ENCODE measurements at places on chromosomes 1 and 21.

GRCh38 chr1:229984310-229984991 lies 82.6 kb upstream of the GALNT2 start:
- DNase-seq, result no peak

DNA sequence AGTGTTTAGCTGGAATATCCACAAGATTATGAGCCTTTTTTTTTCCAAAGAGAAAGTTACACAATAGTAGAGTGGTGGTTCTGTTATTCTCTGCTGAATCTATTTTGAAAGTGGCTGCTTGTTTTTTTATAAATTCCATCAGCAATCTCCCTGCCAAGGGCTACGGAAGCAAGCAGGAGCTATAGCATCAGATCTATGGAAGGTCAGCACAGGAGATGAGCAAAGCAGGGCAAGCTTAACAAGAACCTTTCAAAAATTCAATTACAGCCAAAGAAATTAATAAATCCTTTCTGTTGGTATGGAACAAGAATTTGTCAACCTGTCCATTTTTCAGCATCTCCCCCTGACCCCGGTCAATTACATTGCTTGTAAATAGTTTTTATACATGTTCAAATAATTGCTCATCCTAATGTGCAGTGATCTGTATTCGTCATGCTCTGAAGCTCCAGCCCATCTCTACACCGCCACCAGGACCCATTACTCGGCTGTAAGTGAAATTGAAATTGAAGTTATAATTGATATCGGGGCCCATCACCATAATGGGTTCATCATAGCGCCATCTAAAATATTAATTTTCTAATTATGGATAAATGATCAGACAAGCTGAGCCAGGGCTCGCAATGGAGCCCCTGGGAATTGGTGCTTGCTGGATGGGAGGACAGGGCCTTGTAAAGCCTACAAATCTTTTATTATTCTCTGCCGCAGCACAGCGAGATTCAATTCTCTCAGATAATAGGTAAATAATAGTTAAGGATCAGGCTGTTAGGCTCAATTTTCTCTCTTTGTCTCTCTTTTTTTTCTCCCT lies 215.1 kb downstream of the ATG4C start:
- no peak for DNase-seq

- DNase-seq, result no peak
Observed at GRCh38 chr1:244241438-244241837, 190.4 kb downstream of the ZBTB18 start.

DNA sequence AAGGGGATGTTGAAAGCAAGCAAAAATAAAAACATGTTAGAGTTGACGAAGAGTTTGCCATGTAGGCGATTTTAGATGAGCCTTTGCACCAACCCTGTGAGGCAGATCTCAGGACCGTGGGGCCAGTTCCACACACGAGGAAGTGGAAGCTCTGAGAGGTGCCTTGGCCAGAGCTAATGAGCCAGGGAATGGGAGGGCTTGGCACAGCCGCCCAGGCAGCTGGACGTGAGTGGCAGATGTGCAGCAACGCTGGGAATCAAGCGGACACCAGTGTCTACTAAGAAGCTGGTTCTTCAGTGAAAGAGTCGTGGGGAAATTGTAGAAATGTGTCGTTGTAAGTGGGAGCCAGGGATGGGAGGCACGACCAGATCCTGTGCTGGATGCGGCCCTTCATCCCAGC lies 58.9 kb upstream of the COL6A1 start:
- DNase-seq, result peak; percentile 39

DNA sequence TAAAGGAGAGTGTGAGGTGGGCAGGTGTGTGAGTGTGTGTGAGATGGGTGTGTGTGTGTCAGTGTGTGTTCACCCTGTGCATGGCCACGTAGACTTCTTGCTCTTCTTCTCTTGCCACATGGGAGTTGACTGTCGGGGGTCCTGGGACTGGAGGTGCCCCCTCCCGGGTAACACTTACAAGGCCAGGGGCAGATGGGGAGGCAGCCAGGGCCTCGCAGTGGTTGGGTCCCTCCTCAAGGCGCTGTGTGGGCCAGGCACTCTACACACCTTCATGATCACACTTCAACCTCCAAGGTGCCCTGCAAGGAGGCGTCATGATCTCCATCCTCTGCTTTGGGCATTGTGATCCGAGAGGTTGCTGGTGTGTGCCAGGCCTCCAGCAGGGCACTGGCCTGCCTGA lies 2.3 kb downstream of the PLA2G2F start:
- no peak for DNase-seq

DNA sequence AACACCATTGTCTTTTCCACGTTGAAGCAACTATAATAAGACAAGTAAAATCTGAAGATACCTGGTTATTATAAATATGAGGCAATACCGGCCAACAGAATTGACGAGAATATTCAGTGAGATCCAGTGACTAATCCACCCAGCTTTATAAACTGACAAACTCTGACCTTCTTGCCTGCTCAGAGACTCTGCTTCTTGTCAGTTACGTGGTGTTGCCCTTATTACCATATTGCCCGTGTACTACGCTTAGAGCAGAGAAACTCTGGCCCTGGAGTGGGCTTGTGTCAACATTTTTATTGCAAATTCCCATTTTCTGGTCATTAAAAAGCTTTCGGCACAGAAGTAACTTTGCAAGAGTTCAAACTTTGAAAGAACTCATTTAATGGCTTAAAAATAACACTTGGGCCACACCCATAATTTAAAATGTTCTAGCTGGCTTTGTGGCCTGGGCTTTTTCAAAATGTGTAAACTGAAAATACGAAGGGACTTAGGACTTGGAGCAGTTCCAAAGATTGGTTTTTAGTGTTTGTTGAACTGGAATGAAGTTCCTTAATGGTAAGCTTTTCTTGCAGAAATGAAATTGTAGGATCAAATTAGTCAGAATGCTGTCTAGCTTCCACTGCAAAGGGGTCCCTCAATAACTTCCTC lies 266.2 kb downstream of the LMO4 start:
- DNase-seq, result no peak

DNA sequence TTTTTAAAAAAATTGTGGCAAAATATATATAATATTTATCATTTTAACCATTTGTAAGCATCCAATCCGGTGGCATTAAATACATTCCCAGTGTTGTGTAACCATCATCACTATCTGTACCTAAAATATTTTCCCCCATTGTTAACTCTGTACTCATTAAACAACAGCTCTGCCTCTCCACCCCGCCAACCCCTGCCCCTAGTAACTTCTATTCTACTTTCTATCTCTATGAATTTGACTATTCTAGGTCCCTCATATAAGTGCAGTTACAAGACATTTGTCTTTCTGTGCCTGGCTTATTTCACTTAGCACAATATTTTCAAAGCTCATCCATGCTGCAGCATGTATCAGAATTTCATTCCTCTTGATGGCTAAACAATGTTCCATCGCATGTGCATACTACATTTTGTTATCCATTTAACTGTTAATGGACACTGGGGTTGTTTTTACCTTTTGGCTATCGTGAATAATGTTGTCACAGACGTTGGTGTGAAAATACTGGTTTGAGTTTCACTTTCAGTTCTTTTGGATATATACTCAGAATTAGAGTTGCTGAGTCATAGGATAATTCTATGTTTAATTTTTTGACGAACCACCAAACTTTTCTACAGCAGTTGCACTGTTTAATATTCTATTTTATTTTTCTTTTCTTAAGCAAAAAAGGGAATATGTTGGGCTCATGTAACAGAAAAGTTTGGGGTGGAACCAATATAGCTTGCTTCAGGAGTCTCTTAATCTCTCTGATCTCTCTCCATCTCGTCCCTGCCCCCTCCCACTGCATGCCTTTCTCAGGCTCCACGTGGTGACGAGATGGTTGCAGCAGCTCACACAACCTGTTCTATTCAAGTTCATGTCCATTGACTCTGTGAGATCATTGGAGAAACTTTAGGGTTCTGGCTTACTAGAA lies 25.2 kb upstream of the RCAN1 start:
- DNase-seq, result no peak

GRCh38 chr1:234746798-234747196 lies 136.8 kb upstream of the IRF2BP2 start:
- no peak for DNase-seq

DNA sequence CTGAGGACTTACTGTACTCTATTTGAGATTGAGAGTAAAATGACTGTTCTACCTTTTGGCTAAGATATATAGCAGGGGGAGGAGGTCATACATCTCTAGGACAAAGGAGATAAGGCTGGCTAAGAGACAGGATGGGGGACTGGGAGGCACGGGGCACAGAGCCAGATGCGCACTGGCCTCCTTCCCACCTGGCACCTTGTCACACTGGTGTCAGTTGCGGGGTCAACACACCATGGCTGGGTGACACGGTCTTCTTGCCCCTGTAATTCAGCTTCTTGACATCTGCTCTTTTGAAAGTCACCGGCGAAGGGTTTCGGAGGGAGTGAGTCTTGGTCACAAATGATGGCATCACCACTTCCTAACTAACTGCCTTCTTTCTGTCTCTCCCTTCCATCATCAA lies 177.3 kb downstream of the ZSCAN20 start:
- DNase-seq, result no peak

GRCh38 chr21:20040768-20041167 lies 957.4 kb upstream of the NCAM2 start:
- DNase-seq, result no peak

GRCh38 chr1:65509912-65510680 lies 89.6 kb downstream of the LEPR start:
- no peak for DNase-seq

- no peak for DNase-seq
Observed at GRCh38 chr1:191043066-191043465, 565.4 kb upstream of the BRINP3 start.

DNA sequence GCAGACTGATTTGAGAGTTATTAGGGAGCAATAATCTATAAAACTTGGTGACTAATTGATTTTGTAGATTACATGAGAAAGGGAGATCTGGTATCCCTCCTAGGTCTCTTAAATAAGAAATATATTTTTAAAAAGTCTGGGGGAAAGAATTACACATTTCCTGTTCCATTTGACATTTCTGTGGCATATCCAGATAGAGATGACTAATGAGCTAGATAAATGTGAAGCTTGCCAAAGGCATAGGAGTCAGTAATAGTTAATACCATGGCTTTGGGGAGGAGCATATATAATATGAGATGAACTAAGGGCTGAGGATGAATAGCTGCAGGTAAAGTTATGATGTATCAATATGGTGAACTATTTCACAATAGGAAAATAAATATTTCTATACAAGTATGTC lies 663.7 kb downstream of the PTPRC start:
- no peak for DNase-seq

- no peak for DNase-seq
Observed at GRCh38 chr1:50707824-50708223, 252.2 kb downstream of the FAF1 start.

DNA sequence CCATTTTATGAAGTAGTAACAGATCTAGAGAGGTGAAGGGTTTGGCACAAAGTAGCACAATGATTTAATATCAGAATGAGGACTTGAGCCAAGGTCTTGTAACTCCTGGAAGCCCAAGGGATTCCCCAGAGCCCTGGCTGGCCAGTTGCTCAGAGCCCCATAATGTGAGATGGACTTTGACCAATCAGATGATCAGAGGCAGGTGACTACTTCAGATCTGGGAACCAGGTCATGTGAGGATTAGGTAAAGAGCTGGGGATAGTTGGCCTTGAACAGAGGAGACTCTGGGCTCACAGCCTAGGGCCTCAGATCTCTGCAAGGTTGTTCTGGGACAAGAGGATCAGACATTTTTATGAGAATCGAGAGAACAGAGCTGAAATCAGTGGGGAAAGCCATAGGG lies 18.9 kb downstream of the SHISAL2A start:
- DNase-seq, result no peak

- no peak for DNase-seq
Observed at GRCh38 chr1:201916649-201917249, 28.1 kb downstream of the SHISA4 start.

- no peak for DNase-seq
Observed at GRCh38 chr1:204254031-204254661, 40.4 kb upstream of the GOLT1A start.

GRCh38 chr21:26281506-26281905 lies 110.9 kb upstream of the APP start:
- DNase-seq, result no peak

DNA sequence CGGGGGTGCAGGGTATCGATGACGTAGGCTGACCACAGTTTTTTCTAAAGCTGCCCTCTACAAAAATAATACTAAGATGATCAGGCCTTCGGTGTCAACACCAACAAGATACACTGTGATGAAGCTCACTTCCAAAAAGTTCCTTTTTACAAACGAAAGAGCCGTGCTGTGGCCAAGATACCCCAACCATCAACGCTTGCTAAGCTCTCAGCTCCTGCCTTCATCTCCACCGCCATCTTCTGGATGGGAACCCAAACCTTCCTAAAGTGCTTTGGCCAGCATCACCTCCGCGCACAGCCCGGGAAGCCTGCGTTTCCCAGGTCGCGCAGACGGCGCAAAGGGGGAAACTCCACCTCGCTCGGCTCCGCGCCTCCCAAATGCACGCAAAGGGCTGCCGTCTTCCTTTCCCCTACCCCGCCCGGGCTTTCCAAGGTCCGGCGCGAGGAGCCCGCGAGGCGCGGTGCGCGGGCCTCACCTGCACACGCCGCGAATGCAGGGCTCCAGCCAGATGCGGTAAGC lies 541 bp downstream of the USP48 start:
- DNase-seq, result peak; percentile 36

DNA sequence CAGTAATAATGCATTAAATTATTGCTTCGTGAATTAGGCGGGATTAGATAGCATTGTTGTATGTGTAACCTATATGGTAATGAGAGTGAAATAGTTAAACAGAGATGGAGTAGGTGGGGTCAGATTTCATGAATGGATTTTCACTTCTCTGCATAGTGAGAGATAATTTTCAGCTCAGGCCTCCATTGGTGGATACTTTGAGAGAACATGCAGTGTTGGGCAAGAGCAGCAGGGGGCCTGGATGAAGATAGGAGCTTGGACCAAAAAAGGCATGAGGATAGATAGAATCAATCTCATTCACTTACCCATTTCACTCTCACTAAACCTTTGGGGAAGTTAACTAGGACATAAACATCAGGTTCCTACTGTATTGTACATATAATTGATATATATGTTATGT lies 39.5 kb upstream of the C1orf87 start:
- DNase-seq, result no peak

GRCh38 chr1:31476891-31477846 lies 64.2 kb downstream of the SERINC2 start:
- DNase-seq, result no peak

GRCh38 chr1:52444463-52444862 lies 40.1 kb downstream of the PRPF38A start:
- no peak for DNase-seq

GRCh38 chr1:173715538-173715844 lies 710 bp downstream of the KLHL20 start:
- no peak for DNase-seq

GRCh38 chr1:80917225-80917624 lies 883.5 kb upstream of the ADGRL2 start:
- no peak for DNase-seq

GRCh38 chr1:1862905-1863547 lies 27.9 kb downstream of the GNB1 start:
- no peak for DNase-seq
